Mucosa of gallbladder (tissue), 1 donor: ENCODE measurements at places on chromosomes 11 and 22. TPM values are rescaled to one million over a fixed set of nuclear protein-coding genes. Genes with fewer than 3 reads are reported as not detected.
A peak's percentile ranks its signal among the peaks of the same experiment; 100 is the strongest.

DNA sequence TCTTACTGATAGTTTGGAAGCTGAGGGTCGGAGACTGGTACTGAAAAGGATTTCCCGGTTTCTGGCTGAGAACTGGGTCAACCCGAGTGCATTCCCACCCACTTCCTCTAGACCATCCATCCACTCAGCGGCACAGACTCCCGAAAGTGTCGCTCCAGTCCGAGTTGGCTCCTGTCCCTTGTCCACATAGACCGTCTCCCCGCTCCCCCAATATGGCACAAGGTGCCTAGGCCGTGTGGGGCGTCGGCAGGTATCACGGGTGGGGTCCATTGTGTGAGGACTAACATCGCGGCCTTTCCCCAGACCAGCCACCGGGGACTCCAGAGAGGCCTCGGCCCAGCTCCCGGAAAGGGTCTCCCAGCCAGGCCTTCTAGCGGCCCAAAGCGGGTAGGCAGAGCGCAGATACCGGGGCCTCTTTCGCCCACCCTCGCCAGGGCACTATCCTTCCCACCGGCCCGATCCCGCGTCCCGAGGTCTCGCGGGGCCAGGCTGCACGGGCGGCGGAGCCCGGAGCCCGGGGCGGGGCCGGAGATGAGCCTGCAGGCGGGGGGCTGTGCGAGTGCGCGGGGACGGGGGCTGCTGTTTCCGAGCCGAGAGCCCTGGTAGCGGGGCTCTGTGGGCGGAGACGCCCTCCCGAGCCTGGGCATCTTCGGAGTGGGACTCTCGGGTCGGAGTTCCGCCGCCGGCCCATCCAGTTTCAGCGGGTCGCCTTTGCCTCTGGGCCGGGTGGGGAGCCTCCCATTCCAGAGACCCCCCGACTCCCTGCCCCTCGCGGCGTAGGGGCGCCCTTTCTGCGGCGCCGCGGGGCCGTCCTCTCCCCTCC is 21.1 kb downstream of the SERPINH1 start:
- DNase-seq = peak; percentile 59

DNA sequence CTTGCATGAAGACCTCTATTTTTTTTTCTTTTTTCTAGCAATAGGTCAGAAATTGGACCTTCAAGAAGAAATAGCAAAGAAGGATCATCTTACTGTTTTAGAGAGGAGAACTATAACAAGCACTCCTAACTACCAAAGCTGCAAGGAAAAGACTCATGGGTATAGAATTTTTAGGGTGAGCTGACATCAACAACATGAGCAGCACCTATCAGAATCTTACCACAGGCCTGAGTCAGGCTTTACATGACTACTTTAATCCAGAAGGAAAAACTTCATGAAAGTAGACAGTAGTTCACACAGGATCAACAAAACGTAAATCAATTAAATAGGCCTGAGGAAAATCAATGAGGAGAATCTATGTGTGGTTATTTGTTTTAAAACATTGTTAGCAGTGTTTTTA is 130.5 kb downstream of the FAM76B start:
- DNase-seq = no peak

- no peak for DNase-seq
Measured at GRCh38 chr11:75537740-75538139, 12.0 kb upstream of the GDPD5 start.

DNA sequence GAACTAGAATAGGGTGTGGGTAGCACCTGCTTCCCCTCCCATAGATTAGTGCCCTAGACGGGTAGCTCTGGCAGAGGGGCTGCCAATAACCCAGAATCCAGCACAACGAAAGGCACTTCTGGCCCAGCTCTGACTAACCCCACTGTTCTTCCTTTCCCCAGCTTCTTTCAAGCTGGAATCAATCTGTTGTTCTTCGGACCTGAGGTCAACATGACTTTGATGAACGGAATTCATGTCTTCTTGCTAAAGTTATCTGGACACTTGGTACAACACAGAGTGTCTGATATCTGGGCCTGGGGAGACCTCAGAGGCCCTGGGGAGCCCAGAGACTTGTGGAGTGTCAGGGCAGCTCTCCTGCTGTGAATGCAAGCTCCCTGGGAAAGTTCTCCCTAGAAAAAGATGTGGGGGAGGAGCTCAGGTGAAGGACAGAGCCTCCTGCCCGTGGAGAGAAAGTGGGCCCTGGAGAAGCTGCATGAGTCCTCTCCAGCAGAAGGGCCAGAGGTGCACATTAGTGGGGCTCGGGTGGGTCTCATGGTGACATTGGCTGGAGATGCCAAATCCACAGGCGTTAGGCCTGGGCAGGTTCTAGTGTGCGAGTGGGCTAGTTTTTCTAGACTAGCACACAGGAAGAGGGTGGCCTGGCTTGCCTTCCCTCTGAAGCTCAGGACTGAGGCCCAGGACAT is 6.3 kb downstream of the KCNJ11 start:
- DNase-seq = no peak

DNA sequence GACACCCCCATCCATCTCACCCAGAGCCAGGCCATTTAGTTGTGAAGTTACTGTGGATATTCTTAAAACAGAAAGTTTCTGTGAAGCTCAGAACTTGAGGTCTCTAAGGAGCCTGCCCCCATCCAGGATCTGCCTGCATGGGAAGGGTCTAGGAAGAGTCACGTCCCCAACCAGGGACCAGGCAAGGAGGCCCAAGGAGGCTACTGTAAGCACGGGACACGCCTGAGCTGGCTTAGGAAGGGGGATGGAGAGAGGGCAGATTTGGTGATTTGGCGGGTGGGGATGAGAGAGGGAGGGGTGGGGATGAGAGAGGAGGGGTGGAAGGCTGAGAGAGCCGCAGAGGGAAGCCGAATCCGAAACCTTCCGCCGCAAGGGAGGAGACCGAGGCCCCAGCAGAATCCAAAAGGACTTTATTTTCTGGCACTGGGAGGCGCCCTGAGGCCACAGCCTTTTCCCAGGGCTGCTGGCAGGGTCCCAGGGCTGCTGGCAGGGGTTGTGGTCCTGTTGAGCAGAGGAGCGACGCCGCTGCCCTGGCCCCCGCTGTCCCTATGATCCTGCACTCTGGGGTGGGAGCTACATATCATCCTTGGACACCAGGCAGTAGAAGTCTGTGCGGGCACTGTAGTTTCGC is 9.4 kb downstream of the SIGIRR start:
- DNase-seq = no peak

DNA sequence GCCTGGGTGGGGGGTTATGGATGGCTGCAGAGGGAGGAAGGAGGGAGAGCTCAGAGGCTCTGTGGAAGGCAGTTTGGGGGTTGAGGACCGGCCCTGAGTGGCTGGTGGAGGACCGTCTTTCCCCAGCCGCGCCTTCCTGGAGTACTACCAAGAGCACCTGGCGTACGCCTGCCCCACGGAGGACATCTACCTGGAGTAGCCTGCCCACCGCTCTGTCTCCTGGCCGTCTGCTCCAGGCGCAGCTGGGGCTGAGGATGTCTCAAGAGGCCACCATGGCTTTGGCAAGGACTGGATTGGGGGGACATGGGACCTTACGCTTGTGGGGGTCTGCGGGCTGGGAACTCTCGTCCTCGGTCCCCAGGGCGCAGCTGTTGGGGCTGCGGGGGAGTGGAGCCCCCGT is 10.0 kb downstream of the MAPK8IP2 start:
- no peak for DNase-seq

DNA sequence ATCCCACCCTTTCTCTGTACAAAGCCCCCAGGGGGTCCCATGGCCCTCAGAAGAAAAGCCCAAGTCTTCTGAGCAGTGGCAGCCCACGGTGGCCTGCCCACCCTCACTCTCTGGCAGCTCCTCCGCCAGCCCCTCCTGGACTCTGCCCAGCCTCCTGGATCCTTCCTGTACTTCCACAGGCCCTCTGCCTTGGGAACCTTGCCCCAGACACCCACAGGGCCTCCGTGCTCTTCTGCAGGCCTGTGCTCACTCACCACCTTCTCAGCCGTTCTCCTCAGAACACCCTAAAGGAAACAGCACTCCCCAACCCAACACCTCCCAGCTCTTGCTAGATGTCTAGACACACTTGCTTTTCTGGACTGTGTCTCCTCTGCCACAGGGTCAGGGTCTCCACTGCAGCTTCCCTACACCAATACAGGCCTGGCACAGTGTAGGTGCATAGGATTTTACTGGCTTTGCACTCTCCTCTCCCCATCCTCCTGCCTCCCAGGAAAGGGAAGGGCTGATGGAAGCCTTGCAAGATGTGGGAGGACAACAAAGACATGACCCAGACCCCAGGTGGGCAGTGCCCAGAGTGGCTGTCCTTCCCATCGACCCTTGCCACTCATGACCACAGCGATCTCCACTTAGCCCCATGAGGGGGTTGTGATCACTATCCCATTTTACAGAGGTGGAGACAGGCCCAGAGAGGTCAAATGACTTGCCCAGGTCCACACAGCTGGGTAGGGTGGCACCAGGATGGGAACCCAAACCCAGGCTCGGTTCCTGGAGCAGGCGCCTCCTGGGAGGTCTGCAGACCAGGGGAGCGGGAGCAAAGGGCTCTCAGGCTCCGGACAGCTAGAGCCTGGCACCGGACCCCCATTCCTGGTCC is 2.0 kb downstream of the SCARF2 start:
- no peak for DNase-seq

DNA sequence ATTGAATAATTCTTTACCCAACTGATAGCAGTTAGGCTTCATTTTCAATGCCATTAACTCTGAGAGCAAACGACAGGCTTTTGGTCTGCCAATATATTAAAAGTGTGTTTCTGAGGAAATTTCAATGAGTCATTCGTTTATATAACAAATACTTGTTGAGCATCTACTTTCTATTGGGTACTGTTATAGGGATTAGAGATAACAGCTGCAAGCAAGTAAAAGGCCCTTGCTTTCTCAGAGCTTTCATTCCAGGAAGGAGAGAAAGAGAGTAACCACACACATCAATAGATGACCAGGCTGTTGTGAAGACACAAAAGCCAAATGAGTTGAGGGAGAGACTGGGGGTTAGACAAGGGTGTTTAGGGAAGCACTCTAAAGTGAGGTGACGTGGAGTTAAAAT is 35.7 kb downstream of the CD44 start:
- no peak for DNase-seq

GRCh38 chr11:35404388-35404775 is 15.0 kb downstream of the SLC1A2 start:
- DNase-seq = peak; percentile 38

- DNase-seq = no peak
Measured at GRCh38 chr22:35220221-35220620, 37.1 kb upstream of the HMGXB4 start.

DNA sequence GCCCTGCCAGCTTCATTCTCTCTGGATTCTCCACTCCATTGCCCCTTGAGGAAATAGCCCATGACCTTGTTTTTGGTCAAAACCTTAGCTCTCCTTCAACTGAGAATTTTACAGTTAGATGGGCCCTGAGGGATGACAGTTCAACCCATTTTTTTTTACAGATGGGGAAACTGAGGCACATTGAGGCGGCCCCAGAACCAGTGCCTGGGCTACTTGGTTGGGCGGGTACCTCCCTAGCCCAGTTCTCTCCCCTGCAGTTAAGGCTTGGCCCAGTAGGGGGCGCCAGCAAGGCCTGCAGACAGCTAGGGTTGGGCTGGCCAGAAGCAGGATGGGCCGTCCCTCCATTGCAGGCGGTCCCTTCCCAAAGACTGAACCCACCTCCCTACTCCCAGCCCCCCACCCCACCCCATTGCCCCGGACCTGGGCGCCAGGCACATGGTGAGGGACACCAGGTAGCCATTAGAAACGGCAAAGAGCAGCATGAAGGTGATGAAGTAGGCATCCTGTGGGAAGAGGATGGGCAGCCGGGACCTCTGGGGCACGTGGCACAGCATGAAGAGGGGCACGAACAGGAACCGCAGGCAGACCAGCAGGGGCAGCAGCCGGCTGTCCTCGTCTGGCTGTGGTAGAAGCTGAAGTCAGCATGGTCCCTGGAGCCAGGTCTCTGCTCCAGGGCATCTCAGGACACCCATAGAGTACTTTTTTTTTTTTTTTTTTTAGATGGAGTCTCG is 7.6 kb downstream of the SLC29A2 start:
- DNase-seq = no peak

DNA sequence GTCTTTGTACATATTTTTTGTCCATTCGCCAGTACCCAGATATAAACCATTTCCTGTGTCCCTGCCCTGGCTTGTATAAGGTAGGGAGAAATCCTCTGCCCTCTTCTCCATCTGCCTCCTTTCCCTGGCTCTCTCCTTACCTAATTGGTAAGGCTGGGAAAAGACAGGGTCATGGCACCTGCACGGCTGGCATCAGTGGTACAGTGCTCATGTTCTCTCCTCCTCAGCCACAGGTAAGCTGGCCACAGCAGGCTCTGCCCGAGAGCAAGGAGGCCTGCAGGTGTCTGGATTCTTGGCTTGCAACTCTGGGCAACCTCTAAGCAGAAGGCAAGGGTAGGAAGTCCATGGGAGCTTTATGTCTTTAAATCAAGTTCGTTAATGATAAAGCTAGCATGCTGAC is 419.9 kb downstream of the BUD13 start:
- DNase-seq = no peak

DNA sequence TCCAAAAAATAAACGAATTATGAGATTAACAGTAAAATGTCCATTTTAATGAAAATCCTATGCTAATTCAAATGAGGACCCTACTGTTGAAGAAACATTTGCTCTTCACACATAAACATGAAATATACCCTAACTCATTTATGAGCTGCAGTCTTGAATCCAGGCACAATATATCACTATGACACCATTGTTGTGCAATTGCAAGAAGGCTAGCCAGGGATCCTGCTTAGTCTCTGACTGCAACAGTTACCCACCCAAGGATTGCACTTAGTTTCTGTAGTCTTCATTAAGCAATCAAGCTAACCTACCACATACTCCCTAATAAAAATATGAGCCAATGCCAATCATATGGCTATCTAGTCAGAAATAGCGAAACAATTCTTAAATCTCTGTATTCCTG is 981.0 kb upstream of the FAT3 start:
- DNase-seq = no peak

DNA sequence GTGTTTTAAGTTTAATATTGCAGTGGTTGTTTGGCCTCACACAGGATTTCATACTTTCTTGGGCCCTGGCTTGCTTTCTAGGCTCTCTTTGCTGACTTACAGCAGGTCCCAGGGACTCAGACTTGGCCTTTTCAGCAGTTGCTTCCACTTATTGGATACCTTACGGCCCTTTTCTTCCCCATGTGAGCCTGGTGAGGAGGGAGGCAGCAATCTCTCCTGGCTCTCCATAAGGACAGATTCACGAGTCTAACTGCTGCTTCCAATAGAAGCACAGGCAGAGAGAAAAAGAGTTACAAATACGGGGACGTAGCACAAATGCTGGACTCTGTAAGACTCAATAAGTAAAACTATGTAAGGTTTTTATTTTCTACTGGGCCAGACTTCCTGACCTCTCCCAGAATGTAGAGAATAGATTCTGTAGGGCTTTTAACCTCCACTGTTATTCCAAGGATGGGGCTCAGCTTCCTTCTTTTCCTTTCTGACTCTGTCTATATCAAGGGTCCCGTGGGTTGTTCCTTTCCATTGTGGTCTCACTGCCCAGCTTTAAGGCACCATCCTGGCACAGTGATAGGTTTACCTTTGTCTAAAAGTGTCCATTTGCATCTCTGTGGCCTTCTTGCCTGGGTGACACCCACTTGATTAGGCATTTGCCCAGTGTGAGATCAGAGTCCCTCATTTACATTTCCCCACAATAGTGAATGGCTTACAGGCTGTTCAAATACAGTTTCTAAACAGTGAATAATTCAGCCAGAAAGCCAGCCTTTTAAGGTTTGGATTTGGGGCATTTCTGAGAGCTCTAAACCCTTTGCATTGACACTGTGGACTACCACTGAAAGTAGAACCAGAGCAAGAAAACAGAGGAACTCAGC is 92.8 kb downstream of the RASSF10 start:
- no peak for DNase-seq

CDKN1C gene
- 59.4 TPM for total RNA-seq

APIP gene
- total RNA-seq = 48.8 TPM

TSSK2 gene
- total RNA-seq = not detected

APOBEC3G gene
- 7.7 TPM for total RNA-seq

DNAJB7 gene
- total RNA-seq = not detected

OR4D5 gene
- total RNA-seq = not detected

CALCA gene
- not detected for total RNA-seq

PKP3 gene
- 70.8 TPM for total RNA-seq

TPBGL gene
- 0.17 TPM for total RNA-seq
